ENCODE measurements at places on chromosomes 7 and 10. TPM values are rescaled to one million over a fixed set of nuclear protein-coding genes. Genes with fewer than 3 reads are reported as not detected.
A peak's percentile ranks its signal among the peaks of the same experiment; 100 is the strongest.

DNA sequence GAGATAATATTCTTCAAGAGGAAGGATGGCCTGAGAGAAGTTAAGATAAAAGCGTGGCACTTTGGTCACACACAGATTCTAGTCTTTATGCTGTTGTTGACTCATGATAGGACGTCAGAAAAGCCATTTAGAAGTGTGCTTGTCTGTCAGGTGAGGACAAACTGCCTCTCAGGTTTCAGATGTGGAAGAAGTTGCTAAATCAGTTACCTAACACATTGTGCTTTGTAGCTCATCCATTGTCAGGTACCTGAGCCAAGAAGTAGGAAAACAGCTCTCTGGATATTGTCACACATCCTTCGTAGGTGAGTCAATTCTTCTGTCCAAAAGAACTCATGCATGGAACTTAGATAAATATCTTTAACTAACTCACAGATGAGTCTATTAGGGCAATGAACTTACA is 49.5 kb upstream of the PHYHIPL start:
- H3K36me3 ChIP-seq = no peaks in the 10 kb centered on the region
- no peaks in the 10 kb centered on the region for H3K4me1 ChIP-seq
- no peak overlapping the region for H3K4me3 ChIP-seq
- no peak for DNase-seq
- H3K27ac ChIP-seq = no peak overlapping the region
- no peaks in the 10 kb centered on the region for H3K27me3 ChIP-seq

Gene GOLGA7B
- polyA plus RNA-seq = 0.41 TPM

- no peaks in the 10 kb centered on the region for H3K36me3 ChIP-seq
- no peaks in the 10 kb centered on the region for H3K4me1 ChIP-seq
- no peaks in the 10 kb centered on the region for H3K27me3 ChIP-seq
- H3K27ac ChIP-seq = no peak overlapping the region
- DNase-seq = no peak
- H3K4me3 ChIP-seq = no peak overlapping the region
Observed at GRCh38 chr7:8423057-8423456, 10.4 kb upstream of the NXPH1 start.

DNA sequence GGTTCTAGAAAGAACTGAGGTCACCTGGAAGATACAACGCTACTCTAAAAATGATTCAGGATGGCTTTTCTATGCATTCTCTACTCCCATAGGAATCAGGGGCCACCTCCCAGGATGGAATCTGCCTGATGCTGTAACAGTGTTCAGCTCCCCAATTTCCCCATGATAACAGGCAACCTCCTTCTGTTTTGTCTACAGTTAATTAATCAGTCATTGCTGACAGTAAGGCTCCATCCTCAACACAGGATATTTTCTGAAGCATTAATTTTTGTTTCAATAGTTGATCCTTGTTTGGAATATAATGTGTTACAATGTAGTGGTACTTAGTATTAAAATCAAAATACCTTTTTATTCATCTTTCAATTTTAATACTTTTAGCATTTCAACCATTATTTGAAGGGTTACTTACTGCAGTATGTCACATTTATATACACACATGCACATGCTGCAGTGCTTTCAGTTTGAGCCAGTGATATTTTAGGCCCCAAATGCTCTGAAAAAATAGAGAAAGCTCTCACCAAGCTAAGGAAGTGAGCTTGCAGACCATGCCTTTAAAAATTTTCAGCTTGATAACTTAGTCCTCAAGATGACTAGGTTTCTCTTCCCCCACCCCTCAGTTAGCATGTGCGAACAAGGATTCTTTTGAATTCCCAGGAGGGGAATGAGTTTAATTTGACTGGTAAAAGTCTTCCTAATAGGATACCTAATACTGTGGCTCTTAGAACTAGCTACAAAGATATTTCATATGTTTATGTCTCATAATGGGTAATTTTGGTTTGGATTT is 592 bp upstream of the PIK3CG start:
- H3K4me1 ChIP-seq = no peaks in the 10 kb centered on the region
- H3K36me3 ChIP-seq = no peaks in the 10 kb centered on the region
- no peak for DNase-seq
- no peaks in the 10 kb centered on the region for H3K27me3 ChIP-seq
- no peak overlapping the region for H3K4me3 ChIP-seq
- no peak overlapping the region for H3K27ac ChIP-seq

GRCh38 chr10:61663466-61663865 is 737 bp downstream of the CABCOCO1 start:
- DNase-seq = no peak
- no peak overlapping the region for H3K4me3 ChIP-seq
- H3K36me3 ChIP-seq = no peaks in the 10 kb centered on the region

- DNase-seq = no peak
- H3K27ac ChIP-seq = no peak overlapping the region
- H3K27me3 ChIP-seq = no peaks in the 10 kb centered on the region
- H3K4me3 ChIP-seq = no peak overlapping the region
- no peaks in the 10 kb centered on the region for H3K36me3 ChIP-seq
Observed at GRCh38 chr10:13681095-13681494, 94.3 kb downstream of the PRPF18 start.

DNA sequence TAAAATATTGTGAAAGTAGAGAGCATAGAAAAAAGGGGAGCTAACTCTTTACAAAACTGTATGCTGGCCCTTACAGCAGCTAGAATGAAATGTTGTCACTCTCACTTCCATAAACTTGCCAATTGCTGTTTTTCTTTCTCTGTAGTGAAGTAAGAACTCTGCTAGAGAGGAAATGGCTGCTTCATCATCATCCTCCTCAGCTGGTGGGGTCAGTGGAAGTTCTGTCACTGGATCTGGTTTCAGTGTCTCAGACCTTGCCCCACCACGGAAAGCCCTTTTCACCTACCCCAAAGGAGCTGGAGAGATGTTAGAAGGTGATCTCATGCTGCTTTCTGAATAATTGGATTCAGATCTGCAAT is 7.6 kb upstream of the ASCC1 start:
- H3K27me3 ChIP-seq = no peaks in the 10 kb centered on the region
- no peak overlapping the region for H3K4me3 ChIP-seq
- peak overlapping the region; percentile 80 for H3K27ac ChIP-seq
- H3K36me3 ChIP-seq = no peaks in the 10 kb centered on the region
- no peak for DNase-seq

GRCh38 chr10:82943142-82943541 is 1068.1 kb downstream of the NRG3 start:
- no peak overlapping the region for H3K4me3 ChIP-seq
- H3K27me3 ChIP-seq = no peaks in the 10 kb centered on the region
- H3K27ac ChIP-seq = no peak overlapping the region

GRCh38 chr7:1601956-1602355 is 32.1 kb upstream of the PSMG3 start:
- no peak overlapping the region for H3K4me3 ChIP-seq
- no peaks in the 10 kb centered on the region for H3K4me1 ChIP-seq
- H3K27me3 ChIP-seq = no peaks in the 10 kb centered on the region
- H3K36me3 ChIP-seq = no peaks in the 10 kb centered on the region
- DNase-seq = no peak

GRCh38 chr7:25246306-25246705 is 18.0 kb upstream of the NPVF start:
- no peak overlapping the region for H3K27ac ChIP-seq
- H3K27me3 ChIP-seq = no peaks in the 10 kb centered on the region
- no peak for DNase-seq
- no peak overlapping the region for H3K4me3 ChIP-seq
- no peaks in the 10 kb centered on the region for H3K36me3 ChIP-seq

GRCh38 chr7:148503900-148504487 is 86.6 kb upstream of the C7orf33 start:
- H3K4me1 ChIP-seq = no peaks in the 10 kb centered on the region

- no peaks in the 10 kb centered on the region for H3K27me3 ChIP-seq
- DNase-seq = no peak
- H3K4me3 ChIP-seq = no peak overlapping the region
- no peak overlapping the region for H3K27ac ChIP-seq
Observed at GRCh38 chr7:97868788-97869187, 3.4 kb downstream of the ASNS start.

DNA sequence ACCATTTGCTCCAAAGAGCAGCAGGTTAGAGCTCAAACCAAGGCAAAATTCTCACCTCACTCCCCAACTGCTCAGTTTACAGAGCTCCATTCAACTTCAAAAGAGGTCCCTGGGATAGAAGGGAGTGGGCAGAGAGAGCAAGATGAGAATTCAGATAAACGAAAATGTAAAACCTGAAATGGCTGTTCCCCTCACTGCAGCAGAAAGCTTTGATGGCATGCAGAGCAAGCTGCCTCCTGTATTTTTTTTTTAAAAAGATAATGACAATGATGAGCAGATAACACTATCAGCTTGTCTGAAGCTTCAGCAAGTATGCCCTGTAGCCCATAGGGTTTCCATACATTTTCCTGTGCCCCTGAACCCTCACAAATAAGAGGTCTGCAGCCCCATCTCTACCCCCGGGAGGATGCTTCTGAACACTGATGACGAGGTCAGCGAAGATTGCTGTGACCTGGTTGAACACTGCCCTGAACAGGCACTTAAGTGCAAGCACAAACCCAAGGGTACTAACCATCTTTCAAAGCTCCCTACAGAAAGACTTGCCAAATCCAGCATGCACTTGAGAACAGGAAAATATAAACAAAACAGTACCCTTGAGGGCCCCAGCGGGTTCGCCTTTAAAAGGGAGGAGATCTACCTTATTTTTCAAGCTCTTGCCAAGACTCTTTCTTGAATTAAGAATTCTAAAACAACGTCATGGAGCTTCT is 81.3 kb downstream of the GLI3 start:
- no peaks in the 10 kb centered on the region for H3K36me3 ChIP-seq
- no peak for DNase-seq
- H3K4me3 ChIP-seq = no peak overlapping the region
- H3K27ac ChIP-seq = no peak overlapping the region

DNA sequence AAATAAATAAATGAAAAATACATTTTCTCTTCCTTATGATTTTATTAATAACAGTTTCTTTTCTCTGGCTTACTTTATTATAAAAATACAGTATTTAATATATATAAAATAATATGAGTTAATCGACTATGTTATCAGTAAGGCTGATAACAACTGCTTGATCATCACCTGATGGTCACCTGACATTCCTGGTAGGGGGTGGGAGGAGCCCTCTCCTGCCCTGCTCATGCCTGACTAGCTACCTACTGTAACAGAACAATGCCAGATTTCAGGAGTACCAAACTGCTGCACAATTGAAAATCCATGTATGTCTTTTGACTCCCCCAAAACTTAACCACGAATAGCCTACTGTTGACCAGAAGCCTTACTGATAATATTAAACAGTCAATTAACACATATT is 1.3 kb upstream of the APBB1IP start:
- H3K27me3 ChIP-seq = no peaks in the 10 kb centered on the region
- H3K4me1 ChIP-seq = no peaks in the 10 kb centered on the region
- no peaks in the 10 kb centered on the region for H3K36me3 ChIP-seq

GRCh38 chr10:26491934-26492333 is 53.8 kb downstream of the APBB1IP start:
- DNase-seq = no peak
- H3K4me3 ChIP-seq = no peak overlapping the region
- no peaks in the 10 kb centered on the region for H3K36me3 ChIP-seq
- H3K27ac ChIP-seq = no peak overlapping the region

DNA sequence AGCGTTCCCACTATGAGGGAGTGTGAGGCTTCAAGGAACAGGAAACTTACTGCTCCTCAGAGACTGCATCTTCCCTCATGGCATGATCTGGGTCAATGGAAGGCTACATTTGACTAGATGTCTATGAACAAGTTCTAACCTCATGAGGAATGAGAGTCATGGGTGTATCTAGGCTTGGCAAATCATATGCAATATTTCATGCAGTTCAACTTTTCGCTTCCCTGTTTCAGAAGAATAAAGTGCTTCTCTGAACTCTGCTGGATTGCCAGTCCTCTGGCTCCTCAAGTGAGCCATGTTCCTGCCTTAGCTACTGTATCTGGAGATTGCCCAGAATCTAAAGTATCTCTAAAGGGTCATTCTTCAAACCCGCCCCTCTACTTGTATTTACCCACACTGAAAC is 54.3 kb upstream of the SEMA3A start:
- no peaks in the 10 kb centered on the region for H3K4me1 ChIP-seq
- H3K27ac ChIP-seq = no peak overlapping the region
- H3K36me3 ChIP-seq = no peaks in the 10 kb centered on the region
- H3K4me3 ChIP-seq = no peak overlapping the region
- no peak for DNase-seq

Gene MKI67
- 0.03 TPM for polyA plus RNA-seq

- no peaks in the 10 kb centered on the region for H3K27me3 ChIP-seq
- H3K36me3 ChIP-seq = no peaks in the 10 kb centered on the region
- no peak overlapping the region for H3K4me3 ChIP-seq
- H3K4me1 ChIP-seq = no peaks in the 10 kb centered on the region
Observed at GRCh38 chr10:78909221-78909620, 159.5 kb upstream of the ZMIZ1 start.

DNA sequence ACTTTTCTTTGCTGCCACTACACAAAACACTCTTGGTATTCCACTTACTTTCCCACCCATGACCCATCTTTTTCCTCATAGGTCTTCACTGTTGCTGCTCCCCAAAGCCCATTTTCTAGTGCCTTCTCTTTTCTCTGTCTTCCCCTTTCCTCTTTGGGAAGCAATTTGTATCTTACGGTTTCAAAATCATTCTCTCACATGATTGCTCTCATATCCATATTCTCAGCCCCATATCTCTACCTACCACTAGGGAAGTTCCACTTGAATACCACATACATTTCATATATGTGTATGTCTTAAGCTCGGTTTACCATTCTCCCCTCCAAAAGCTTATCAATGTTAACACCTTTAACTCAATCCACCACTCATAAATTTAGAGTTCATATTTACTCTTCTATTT is 3.2 kb upstream of the UBE2D1 start:
- H3K36me3 ChIP-seq = no peaks in the 10 kb centered on the region
- H3K4me3 ChIP-seq = no peak overlapping the region
- DNase-seq = no peak
- no peaks in the 10 kb centered on the region for H3K4me1 ChIP-seq

Gene C7orf33
- polyA plus RNA-seq = not detected

Gene SCIN
- 0.23 TPM for polyA plus RNA-seq

Gene OR9A2
- not detected for polyA plus RNA-seq

- peak; percentile 67 for DNase-seq
- peaks cover 14% of the 10 kb centered on the region for H3K4me1 ChIP-seq
- peak overlapping the region; percentile 99 for H3K4me3 ChIP-seq
Observed at GRCh38 chr10:125158601-125159485, 1.5 kb downstream of the CTBP2 start.

DNA sequence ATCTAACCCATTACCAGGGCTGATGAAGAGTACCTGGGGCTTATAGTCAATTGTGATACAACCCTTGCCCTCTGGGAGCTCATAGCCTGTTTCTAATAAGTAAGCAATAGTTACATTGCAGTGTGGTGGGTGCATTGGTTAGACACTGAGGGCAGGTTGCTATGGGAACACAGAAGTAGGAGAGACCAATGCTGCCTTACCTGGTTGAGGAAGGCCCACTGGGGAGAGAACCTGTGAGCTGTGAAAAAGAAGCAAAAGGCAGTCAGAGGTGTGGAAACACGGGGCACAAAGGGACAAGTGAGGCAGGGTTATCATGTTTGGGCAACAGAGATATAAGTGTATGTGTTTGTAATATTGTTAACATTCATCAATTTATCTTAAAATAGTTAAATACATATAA is 51.9 kb downstream of the WDFY4 start:
- H3K27me3 ChIP-seq = no peaks in the 10 kb centered on the region
- H3K4me3 ChIP-seq = no peak overlapping the region
- H3K4me1 ChIP-seq = no peaks in the 10 kb centered on the region
- no peak for DNase-seq
- H3K27ac ChIP-seq = no peak overlapping the region

All from aorta (tissue), 5 donors.